T1000 (cell line): ENCODE measurements at places on chromosomes 16 and 17.

- no peak for DNase-seq
These were observed 92.6 kb upstream of the CBX4 start for GRCh38 chr17:79931817-79932309.

DNA sequence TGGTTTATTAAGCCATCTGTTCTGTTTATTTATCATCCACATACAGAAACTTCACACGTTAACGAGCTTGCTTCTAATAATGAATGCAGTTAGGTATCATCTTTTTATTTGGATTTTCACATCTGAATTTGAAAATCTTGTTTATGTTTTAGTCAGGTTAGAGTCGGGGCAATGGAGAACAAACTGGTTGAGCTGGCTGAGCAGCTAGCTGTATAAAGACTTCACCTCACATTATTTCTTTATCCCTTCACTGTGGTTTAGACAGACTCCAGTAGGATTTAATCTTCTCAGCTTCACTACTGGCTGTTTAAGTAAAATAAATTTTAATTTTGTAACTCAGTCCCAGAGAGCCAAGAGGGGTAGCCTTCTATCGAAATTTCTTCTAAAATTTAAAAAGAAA is 415.9 kb downstream of the RBFOX1 start:
- DNase-seq: no peak

DNA sequence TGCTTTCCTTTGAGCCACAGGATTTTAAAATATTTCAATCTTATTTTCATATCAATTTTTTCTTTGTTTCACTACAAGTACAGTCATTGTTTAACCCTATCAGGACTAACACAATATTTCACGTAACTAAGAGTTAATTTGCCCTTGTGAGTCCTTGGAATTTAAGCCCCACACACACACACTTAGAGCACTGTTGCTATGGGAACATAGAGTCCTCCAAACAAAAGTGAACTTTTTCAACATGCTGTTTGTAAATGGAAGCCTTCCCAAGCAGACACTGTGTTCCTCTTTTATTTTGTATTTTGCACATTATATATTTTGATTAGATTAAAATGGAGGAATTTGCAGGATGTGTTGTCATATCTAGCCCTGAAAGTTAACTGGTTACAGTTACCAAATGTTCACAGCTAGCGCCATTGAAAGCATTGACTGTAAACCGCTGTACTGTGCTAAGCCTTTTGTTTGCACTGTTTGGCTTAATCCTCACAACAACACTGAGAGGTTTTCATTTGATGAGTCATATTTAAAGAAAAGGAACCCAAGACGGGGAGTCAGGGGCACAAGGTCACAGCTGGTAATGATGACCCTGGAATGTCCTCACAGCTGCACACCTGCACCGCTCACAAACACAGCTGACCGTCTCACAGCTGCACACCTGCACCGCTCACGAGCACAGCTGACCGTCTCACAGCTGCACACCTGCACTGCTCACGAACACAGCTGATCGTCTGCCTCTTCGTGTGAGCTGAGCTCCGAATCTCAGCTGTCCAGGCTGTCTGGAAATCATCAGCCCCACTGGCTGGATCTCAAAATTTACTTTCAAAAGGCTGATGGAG is 6.3 kb downstream of the HSBP1 start:
- no peak for DNase-seq

DNA sequence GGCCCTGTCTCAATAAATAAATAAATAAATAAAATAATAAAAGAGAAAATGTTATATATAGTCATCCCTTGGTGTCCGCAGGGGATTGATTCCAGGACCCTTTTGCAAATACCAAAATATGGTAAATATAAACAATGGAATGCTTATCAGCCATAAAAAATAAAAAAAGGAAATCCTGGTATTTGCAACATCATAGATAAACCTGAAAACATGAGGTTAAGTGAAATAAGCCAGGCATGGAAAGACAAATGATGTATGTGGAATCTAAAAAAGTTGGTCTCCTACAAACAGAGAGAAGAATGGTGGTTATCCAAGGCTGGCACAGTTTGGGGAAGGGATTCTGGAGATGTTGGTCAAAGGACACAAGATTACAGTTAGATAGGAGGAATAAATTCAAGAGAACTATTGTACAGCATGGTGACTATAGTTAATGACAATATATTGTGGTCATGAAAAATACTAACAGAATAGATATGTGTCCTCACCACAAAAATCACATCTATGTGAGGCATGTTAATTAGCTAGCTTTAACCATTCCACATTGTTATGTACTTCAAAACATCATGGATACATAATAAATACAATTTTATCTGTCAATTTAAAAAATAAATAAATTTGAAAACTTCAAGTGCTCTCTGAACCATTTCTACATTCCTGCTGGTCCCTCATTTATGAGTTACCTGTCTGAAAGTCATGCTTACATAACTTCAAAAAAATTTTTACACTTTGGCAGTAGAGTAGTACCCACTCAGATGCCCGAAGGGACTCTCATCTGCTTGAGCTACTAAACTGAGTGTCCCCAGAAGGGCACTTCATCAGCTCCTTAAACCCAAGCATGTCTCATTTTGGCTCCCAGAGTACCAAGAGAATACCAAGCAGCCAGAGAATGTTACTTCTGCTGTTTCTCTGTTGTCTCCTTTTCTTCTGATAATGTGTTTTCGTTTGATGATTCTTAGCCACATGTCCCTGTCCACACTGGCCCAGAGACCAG is 26.6 kb downstream of the N4BP1 start:
- DNase-seq: no peak

GRCh38 chr17:33015716-33016346 is 24.2 kb downstream of the SPACA3 start:
- no peak for DNase-seq

- no peak for DNase-seq
These were observed 1.1 kb upstream of the CYLD start for GRCh38 chr16:50740736-50741135.

- DNase-seq: no peak
These were observed 11.7 kb upstream of the ADGRG3 start for GRCh38 chr16:57656342-57656955.

DNA sequence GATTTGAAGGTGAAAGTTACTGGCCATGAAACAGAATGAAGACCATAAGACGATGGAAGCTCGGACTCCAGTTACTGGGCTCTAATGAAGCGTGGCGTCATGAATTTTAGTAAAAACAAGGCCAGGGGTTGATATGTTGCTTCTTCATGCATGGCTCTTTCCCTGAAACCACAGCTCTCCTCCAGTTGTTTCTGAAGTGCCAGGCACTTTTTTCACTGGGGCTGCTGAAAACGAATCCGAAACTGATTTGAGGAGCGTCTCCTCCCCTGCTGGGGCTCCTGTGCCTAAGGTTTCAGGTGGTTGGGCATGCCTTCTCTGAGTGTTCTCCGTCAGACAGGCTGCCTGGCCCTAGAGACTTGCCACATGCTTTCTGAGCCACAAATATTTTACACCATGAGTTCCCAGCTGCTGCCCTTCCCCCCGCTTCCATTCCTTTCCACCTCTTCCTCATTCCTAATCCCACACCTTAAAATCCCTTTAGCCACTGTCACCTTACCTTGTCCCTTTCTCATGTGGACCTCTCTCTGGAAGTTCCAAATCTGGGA is 3.7 kb upstream of the MYL4 start:
- no peak for DNase-seq

DNA sequence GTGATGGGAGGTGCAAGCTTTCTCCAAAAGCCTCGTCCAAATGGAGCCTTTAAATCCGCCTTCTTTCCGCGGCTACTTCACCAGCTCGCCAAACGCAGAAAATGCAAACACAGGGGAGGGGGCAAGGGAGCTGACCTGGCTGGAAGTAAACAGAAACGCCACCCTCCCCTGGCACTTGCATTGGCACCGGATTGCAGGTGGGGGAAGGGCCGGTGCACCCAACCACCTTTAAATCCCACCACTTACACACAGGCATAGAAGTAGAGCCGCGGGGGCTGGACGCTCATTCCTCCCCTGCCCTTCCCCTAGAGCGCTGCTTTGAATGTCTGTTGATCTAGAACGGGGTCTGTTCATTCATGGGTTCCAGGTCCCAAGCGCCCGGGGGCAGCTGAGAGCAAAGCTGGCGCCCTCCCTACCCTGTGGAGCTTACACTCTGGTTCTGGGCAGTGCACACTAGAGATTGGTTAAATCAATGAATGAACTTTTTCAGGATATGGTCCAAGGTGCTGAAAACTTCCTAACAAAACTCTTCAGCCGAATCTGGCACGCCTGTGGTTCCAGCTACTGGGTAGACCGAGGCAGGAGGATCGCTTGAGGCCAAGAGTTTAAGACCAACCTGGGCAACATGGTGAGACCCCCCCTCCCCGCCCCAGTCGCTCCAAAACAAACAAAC is 920 bp upstream of the ZCCHC14 start:
- DNase-seq: no peak
